Stimulated activated CD4-positive, alpha-beta T cell treated with anti-CD3 and anti-CD28 coated beads, Interleukin-1b, Interleukin-23, amount 100 ng/mL, for 1 hour (primary cell): ENCODE measurements at places on chromosomes 1 and 21.

- no peak for DNase-seq
These were observed 10.9 kb upstream of the TTC22 start for GRCh38 chr1:54811739-54812655.

DNA sequence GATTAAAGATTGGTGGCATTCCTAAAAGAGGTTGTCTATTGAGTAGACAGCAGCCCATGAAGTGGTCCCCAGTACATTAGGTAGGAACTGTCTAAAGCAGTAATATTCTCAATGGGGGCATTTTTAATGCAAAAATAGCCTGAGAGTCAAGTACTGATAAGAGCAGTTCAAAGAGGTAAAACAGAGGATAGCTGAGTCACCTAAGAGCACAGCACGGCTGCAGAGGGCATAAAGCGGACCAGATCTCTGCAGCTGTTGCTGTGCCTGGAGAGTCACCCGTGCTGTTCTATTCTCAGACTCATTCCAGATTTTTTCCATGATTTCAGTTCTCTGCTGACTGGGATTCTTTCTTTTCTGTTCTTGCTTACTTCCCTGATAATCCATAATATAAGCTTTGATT, 313.2 kb downstream of the OLFM3 start:
- DNase-seq, result no peak

- DNase-seq, result no peak
These were observed 36.7 kb upstream of the COP1 start for GRCh38 chr1:176243746-176244145.

GRCh38 chr1:19725606-19726005, 60.9 kb downstream of the HTR6 start:
- DNase-seq, result no peak

- no peak for DNase-seq
These were observed 420.8 kb downstream of the NPHP4 start for GRCh38 chr1:5571438-5571837.

DNA sequence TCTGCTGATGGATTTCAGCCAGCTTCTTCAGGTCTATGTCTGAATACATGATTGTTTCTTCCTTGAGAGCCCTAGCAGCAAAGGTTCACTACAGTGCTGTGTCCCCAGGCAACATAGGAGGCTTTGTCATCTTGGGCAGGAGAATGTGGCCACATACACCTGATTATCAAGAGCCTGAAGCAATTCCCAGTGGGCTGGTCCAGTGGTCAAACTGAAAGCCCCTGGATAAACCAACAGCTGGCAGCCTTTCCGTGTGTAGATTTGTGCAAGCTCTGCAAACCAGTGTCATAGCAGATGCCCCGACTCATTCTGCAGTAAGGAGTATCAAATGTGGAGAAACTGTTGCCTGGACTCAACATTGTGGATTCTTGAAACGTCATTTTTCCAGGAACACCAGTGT, 2.3 kb upstream of the GIPC2 start:
- no peak for DNase-seq

DNA sequence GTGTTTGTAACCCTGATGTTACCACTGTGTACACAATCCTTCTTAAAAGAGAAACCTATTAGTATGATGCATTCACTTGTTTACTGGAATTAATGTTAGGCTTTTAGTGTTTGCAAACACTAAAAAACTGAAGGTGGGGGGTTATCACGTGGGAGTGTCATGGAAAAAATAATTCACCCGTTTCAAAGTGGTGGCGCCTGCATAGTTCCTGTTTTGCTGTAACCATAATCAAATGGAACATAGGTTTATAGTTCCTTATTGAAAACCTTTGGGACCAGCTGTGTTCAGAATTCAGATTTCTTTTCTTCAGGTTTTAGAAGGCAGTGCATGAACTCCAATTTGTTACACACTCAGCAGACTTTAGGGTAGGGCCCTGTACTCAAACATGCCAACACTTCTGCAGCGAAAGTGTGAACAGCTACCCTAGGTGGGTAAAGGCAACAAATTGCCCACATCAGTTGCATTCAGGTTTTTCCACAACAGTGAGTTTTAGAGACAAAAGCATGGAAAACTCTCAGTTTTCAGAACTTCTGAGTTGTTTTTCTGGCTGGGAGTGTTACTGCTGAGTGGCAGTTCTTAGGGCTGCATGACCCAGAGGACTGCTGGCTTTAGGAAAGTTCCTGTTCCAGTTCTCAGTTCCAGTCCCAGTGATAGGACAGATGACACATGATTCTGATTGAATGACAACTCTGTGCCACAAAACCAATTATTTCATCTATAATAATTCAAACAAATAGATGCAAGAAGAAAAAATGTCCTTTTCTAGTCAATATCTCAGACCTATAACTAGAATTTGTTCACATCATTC, 29.1 kb upstream of the IVNS1ABP start:
- DNase-seq, result no peak

- DNase-seq, result no peak
These were observed 54.3 kb upstream of the TARBP1 start for GRCh38 chr1:234533034-234533891.

DNA sequence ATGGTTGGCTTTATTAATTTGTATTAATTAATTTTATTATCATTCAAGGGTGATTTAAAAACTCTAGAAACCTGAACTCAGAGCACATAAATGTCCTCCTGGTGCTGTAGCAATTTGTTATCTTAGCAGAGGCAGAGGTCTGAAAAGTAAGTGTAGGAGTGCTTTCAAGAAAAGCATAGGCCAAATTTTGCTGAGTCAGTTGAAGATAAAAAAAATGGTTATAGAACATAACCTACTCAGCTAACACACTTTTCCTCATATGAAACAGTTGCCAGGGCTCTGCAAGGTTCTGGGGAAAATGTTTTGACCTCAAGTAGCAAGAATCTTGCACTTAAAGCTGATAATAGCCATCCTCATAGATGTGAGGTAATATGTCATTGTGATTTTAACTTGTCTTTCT, 53.5 kb upstream of the CHODL start:
- no peak for DNase-seq
